ENCODE measurements at places on chromosomes 11 and 22. TPM values are rescaled to one million over a fixed set of nuclear protein-coding genes. Genes with fewer than 3 reads are reported as not detected.
A peak's percentile ranks its signal among the peaks of the same experiment; 100 is the strongest.

- DNase-seq = no peak
These were observed 25.2 kb downstream of the LRRC74B start for GRCh38 chr22:21070690-21071615.

Gene RFPL3
- not detected for polyA plus RNA-seq

Gene AIFM3
- 6.0 TPM for polyA plus RNA-seq

GRCh38 chr22:48599346-48599745 is 1228.3 kb downstream of the BRD1 start:
- no peak for DNase-seq

Gene NAALAD2
- not detected for polyA plus RNA-seq

Gene ZNF214
- not detected for polyA plus RNA-seq

- no peak for DNase-seq
These were observed 53.3 kb downstream of the IGLL1 start for GRCh38 chr22:23526596-23527316.

DNA sequence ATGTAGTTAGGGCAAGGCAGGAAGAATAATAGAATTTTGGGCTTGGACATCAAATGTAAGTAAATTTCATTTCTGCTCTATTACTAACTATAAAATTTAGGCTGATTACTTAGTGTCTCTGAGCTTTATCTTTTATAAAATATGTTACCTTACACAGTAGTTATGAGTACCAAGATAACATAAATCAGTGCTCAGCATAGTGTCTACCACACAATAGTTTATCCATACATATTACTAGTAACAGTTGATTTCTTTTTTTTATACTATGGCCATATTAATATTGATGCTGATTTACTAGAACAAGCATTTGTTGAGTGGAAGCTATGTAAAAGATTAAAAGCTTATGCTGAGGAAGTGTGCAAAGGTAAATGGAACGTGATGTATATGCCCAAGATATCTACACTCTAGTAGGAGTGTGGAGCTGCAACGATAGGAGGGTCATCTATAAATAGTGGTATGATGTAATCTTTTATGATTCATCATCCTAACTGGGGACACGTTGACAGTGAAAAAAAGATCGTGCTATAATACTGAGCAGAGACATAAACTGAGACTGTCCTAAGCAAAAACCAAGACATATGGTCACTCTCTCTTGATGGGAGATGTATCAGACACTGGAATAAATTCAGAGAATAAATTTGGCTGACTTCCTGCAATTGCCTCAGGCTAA is 8.7 kb upstream of the SLC5A12 start:
- no peak for DNase-seq

Gene KREMEN1
- not detected for polyA plus RNA-seq

DNA sequence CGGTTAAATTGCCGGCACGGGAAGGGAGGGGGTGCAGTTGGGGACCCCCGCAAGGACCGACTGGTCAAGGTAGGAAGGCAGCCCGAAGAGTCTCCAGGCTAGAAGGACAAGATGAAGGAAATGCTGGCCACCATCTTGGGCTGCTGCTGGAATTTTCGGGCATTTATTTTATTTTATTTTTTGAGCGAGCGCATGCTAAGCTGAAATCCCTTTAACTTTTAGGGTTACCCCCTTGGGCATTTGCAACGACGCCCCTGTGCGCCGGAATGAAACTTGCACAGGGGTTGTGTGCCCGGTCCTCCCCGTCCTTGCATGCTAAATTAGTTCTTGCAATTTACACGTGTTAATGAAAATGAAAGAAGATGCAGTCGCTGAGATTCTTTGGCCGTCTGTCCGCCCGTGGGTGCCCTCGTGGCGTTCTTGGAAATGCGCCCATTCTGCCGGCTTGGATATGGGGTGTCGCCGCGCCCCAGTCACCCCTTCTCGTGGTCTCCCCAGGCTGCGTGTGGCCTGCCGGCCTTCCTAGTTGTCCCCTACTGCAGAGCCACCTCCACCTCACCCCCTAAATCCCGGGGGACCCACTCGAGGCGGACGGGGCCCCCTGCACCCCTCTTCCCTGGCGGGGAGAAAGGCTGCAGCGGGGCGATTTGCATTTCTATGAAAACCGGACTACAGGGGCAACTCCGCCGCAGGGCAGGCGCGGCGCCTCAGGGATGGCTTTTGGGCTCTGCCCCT is 529 bp upstream of the CCND1 start:
- DNase-seq = peak; percentile 59

GRCh38 chr11:115656669-115657068 is 152.5 kb upstream of the CADM1 start:
- no peak for DNase-seq

Gene TMEM126B
- polyA plus RNA-seq = 21.7 TPM

Gene IGLL5
- 324 TPM for polyA plus RNA-seq

Gene PHOX2A
- not detected for polyA plus RNA-seq

DNA sequence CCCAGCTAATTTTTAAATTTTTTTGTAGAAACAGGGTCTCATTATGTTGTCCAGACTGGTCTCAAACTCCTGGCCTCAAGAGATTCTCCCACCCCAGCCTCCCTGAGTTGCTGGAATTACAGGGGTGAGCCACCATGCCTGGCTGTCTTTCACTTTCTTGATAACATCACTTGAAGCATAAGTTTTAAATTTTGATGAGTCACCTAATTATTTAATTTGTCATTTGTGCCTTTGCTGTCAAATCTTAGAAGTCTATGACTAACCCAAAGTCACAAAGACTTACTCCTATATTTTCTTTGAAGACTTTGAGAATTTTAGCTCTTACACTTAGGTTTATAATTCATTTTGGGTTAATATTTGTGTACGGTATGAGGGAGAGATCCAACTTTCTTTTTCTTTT is 14.5 kb upstream of the MSANTD2 start:
- no peak for DNase-seq

GRCh38 chr11:132050049-132050448 is 679.6 kb downstream of the NTM start:
- no peak for DNase-seq

- DNase-seq = no peak
These were observed 67.2 kb downstream of the PPP2R1B start for GRCh38 chr11:111698852-111699559.

Data from B cell (primary cell).